ENCODE measurements at places on chromosomes 5 and 9.
A peak's percentile ranks its signal among the peaks of the same experiment; 100 is the strongest.

GRCh38 chr9:108282872-108283271 is 572.9 kb downstream of the ACTL7B start:
- DNase-seq = peak; percentile 25

GRCh38 chr9:93097511-93098201 is 1.6 kb downstream of the CARD19 start:
- DNase-seq = no peak

DNA sequence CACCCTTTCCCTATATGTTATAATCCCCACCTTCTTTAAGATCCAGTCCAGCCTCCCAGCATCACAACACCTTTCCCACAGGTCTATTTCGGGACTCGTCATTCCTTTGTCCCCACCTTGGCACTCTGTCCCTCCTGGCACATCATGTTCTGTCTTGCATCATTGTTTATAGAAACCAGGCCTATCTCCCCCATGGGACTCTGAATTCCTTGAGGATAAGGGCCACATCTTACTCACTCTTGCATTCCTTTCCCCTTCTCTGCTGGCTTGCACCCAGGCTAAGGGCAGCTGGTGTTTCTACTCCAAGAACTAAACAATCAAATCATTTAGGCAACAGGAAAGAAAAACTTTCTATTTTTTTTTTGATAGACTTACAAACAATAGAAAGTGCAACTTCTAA is 205.7 kb downstream of the AGTPBP1 start:
- DNase-seq = peak; percentile 52

DNA sequence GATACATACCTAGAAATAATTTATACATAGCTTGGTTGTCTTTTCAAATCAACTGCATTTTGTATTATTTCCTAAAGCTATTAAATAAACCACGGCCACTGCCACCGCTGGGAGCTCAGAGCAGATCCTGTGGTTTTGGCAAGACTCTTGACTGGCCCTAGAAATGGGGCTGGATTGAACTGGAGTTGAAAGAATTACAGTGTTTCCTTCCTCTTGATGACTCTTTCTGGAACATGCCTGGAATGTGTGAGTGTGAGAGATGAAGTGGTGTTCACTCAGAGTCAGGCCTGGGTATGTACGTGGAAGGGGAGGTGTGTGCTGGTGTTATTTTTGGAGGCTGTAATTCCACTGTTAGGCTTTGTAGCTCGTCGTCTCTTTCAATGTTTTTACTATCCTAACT is 45.9 kb downstream of the TEK start:
- peak; percentile 96 for DNase-seq

DNA sequence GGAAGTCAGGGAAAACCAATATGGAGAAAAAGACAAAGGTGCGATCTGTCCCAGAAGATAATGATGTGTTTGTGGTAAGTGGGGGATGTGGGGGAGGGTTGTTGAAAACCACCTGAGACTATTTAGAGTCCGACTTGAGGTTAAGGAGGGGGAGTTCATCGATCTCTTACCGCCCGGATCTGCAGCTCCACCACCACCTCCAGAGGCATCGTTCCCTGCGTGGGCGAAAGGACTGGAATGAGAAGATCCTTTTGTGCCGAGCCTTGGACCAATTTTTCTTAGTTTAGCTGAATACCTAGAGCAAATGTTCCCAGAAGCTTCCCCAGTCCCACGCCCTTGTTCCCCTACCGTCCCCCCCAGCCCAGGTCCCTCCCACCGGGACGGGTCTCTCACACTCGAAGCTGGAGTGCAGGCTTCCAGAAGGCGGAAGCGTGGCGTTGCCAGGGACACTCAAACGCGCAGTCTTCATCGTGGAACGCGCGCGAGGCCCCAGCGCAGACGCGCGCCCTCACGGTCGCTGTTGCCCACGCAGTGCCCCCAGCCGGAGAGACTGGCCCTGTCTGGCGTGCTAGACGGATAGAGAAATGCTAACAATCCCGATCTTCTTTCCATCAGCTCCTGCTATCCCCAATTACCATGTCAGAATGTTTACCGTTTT is at the start of gene SPATA6L:
Gene SPATA6L, minus strand, starts transcription at position 439 of the 658 bp plus-strand sequence. Its CDS starts 230 bp downstream, at position 209.
- DNase-seq = peak; percentile 50

DNA sequence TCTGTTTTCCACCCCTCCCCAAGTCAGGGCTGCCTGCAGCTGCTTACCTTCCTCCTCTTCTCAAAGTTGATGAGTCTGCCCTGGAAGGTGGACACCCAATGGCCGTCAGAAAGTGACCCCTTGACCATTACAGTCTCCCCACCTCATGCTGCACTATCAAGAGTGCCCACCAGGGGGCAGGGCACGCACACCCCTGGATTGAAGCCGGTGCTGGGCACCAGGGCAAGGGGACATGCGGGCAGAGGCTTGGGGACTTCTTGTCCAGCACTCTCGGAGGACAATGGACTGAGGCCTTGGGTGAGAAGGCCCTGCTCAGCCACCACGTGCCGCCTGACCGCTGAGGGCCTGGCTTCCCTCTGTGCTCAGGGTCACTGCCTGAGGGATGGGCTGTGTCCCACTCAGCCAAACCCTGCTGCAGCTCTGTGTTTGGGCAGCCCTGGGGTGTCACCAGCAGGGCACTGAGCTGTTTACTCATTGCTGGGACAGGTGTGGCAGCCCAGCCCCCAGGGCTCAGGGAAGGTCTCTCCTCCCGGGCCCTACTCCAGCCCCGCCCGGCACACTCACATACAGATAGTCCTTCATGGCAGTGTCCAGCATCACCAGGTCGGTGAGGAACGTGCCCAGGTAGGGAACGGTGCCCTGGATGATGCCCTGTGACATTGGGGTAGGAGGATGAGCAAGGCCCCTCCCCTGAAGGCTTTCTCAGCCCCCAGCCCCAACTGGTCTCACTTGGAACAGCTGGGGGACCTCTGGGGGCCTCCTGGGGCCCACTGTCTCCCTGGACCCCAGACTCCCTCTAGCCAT is 17.7 kb downstream of the RALGDS start:
- peak; percentile 16 for DNase-seq

DNA sequence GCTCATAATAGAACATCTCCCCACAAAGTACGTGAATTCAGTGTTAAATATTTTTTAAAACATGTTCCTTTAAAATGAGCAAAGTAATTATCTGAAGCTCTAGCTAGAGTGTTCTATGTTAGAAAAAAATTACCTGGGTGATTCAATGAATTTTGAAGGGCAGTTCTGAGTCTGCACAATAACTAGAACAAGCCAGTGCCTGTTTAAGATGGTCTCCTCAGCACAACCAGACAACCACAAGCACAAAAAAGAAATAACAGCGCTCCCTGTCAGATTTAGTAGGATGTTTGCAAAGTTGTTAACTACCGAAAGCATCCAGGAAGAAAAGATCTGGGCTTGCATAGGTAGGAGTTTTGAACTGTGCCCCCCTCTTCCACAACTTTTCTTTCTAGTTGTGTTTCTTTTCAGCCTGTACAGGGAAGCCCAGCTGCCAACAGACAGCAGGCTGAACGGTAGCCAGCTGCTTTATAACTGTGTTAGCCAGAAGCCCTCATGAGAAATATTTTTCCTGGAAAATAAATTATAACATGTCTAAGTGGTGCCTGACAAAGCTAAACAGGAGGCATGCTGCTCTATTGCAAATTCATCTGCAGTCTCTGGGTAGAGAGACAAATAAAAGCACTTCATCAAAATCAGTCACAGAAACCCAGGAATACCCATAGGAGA is 1026.9 kb downstream of the MAT2B start:
- DNase-seq = no peak

DNA sequence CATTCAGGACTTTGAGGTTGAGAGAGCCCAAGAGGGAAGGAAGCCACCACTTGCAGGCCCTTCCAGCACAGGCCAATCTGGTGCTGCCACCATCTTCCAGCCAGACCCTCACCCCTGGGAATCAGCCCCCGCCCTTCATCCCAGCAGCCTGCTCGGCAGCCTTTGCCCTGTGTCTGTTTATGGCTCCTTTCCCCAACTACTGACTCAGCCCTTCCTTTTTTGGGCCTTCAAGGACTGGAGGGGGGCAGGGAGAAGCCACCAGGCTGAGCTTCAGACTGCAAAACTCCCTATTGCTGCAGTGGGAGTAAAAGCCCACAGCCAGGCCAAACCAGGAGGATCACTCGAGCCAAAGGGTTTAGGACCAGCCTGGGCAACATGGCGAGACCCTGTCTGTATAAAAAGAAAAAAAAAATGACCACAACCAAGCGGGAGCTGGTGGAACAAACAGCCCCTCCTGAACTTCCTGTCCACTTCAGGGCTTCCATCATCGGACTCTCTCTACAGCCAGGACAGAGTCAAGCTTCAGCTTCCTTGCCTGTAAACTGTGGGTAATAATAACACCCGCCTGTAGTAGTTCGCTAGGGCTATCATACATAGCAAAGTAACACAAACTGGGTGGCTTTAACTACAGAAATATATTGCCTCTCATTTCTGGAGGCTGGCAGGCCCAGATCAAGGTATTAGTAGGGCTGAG is 85.9 kb upstream of the IL17B start:
- DNase-seq = peak; percentile 74

GRCh38 chr9:123353984-123354591 is 1.9 kb upstream of the CRB2 start:
- DNase-seq = peak; percentile 42

- no peak for DNase-seq
Measured at GRCh38 chr5:56640763-56641406, 174.5 kb upstream of the MAP3K1 start.

DNA sequence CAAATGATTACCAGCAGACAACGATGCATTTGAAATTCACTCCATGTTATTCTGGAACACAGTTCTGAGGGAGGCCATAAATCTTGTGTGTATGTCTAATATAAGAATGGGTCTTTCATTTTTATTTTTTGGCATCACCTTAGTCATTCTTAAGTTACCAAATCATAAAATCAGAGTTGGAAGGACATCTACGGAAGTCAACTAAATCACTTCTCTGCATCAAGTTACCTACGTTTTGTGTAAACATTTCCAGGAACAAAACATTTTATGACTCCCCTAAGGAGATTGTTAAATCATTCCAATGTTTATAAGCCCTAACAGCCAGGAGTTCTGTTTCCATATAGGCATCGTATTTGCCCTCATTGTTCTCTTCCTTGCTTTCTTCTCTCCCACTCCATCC is 378.2 kb downstream of the FAM170A start:
- DNase-seq = no peak

DNA sequence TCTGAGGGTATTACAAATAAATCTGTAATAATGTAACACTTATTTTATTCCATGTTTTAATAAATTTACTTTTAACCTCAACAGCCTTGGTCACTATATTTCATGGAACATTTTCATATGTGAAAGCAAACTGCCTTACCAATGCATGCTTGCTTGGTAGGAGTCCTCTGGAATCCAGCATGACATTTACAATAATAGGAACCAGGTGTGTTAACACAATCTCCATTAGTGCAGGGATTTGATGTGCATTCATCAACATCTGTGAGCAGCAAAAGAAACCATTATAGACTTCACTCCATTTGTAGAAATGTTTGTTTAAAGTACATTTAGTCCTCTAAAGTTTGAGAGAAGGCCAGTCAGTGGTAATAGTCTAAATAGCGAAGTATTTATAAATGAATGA is 159.4 kb downstream of the FBN2 start:
- no peak for DNase-seq

GRCh38 chr5:72501488-72501887 is 5.7 kb downstream of the ZNF366 start:
- no peak for DNase-seq

DNA sequence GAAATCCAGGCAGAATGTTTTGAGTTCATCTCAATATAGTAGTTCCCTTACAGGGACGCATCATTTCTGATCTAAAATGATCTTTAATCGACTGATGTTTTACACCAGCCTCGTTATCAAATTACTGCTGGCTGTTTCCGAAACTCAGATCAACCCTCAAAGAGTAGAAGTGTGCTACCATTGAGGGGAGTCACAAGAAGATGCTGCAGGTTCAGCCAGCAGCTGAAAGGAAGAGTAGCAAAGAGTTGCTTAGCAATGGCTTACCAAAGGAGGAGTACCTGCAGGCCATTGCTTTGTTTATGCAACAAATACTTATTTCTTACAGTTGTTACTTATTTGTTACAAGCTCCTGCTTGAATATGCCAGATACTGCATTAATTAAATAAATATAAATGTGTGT is 144.1 kb downstream of the EBF1 start:
- no peak for DNase-seq

DNA sequence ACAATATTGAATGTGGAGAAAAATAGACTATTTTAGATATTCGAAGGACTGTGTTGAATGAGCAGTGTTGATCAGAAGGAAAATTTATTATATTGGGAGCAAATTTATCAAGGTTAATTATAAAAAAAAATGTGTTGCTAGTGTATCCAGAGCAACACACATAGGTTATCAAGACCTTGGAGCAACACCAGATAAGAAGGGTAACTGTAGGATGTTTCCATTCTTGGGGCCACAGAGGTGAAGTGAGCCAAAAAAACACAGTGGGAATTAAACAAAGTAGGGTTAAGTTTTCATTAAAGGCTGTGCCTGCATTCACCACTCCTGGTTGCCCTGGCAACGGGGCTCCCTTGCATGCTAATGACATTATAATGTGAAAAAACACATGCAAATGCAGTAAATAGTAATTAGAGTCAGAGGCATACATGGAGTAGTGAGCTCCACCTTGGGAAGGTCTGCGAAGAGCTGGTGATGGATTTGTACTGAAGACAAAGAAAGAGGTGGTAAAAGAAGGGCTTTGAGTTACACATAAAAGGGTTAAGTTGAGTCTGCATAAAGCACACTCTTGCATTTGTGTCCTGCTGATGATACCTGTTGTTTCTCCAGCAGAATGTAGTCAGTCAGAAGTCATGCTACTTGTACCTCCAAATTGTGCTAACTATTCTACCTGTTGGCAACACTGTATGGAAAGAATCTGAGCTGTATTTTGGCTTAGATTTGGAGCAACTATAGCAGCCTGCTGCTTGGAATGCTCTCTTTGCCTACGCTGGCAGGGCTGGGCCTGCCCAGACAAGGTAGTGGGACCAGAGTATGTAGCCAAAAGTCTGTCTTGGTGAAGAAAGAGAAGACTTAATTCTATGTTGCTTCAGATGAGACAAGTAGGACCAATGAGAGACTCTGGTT is 59.6 kb downstream of the ATG10 start:
- DNase-seq = no peak

GRCh38 chr5:21085791-21086190 is 1097.8 kb upstream of the CDH18 start:
- no peak for DNase-seq

DNA sequence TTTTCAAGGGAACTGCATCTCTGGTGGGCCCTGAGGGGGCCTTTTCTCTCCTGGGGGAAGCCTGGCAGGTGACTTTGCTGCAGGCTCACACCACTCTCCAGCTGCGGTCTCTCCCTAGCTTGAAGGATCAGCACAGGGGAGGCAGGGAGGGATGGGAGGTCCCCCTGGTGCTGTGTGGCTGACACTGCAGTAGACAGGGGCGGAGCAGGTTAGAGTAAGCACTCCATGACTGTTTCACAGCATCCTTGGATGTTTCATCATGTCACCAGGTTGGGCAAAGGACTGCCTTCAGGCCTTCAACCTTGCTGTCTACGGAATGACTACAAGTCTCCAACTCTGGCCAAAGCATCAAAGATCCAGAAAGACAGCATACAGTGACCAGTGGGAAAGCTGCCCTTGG is 470.7 kb downstream of the CDK5RAP2 start:
- DNase-seq = no peak

- DNase-seq = peak; percentile 81
Measured at GRCh38 chr5:63131626-63132285, 553.1 kb downstream of the LRRC70 start.

- DNase-seq = no peak
Measured at GRCh38 chr5:8058616-8059190, 189.8 kb downstream of the MTRR start.

All from iris pigment epithelial cell (primary cell).